SK-MEL-5 (cell line): ENCODE measurements at places on chromosomes 3 and 15. TPM values are rescaled to one million over a fixed set of nuclear protein-coding genes. Genes with fewer than 3 reads are reported as not detected.

GRCh38 chr15:57109005-57109404, 190.6 kb downstream of the TCF12 start:
- no peak for DNase-seq

The GATA2 gene
- 0.75 and 1.8 TPM in 2 replicates for total RNA-seq

GRCh38 chr3:54235998-54236397, 113.6 kb downstream of the CACNA2D3 start:
- DNase-seq: no peak

DNA sequence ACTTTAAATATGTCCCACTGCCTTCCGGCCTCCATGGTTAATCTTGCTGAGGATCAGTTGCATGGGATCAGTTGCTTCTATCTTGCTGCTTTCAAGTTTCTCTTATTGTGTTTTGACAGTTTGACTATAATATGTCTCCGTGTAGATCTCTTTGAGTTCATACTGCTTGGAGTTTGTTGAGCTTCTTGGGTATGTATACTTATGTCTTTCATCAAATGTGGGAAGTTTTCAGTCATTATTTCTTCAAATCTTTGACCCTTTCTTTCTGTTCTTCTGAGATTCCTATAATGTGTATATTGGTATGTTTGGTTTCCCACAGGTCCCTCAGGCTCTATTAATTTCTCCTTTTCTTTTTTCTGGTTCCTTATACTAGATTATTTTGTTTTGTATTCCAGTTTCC, 30.8 kb downstream of the PCCB start:
- no peak for DNase-seq

The XCR1 gene
- total RNA-seq: not detected in 2 replicates

- no peak for DNase-seq
Observed at GRCh38 chr3:50355829-50356552, 3.3 kb downstream of the TMEM115 start.

DNA sequence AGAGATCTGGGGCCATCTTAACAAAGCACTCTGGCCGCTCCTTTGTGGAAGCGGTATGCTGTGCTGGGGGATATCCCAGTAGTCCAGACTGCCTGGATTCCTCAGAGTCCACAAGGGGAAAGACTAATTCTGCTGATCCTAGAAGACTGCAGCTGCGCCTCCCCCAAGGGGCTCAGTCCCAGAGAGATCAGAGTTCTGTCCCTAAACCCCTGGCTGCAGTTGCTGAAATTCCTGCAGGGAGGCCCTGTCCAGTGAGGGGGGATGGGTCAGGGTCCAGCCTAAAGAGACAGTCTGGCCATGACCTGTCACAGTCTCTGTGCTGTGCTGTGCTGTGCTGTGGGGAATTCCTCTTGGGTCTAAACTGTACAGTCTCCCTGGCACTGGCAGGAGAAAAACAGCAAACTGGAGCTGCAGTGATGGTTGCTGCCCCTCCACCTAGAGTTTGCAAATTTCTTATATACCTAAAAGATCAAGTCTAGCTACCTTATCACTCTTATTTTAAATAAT, 575.1 kb upstream of the UBE2E2 start:
- DNase-seq: no peak

DNA sequence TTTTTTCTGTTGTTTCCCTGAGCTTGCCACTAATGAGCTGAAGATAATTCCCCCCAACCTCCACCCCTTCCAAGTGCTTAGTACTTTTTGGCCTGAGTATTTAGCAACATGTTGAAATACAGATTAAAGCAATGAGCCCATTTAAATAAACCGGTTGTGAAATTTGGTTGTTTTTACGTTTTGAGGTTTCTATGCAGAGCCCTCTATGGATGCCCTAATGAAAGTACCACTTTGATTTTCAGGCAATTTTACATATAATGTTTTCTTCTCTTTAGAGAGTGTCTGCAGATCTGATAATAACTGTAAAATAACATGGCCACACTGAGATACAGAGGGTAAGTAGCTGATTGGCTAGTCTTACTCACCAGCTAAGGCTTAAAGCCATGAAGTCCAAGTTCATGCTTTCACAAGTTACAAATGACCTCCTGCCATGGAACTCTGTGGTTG, 139.4 kb upstream of the SLC7A14 start:
- no peak for DNase-seq

GRCh38 chr15:82950746-82951370, 1.7 kb downstream of the HOMER2 start:
- DNase-seq: no peak

The CELSR3 gene
- 3.2 and 3.6 TPM in 2 replicates for total RNA-seq

- no peak for DNase-seq
Observed at GRCh38 chr3:53083949-53084309, 38.1 kb upstream of the SFMBT1 start.

- DNase-seq: no peak
Observed at GRCh38 chr15:51283026-51283425, 55.4 kb downstream of the CYP19A1 start.

GRCh38 chr3:186303965-186304364, 58.1 kb downstream of the DGKG start:
- no peak for DNase-seq

DNA sequence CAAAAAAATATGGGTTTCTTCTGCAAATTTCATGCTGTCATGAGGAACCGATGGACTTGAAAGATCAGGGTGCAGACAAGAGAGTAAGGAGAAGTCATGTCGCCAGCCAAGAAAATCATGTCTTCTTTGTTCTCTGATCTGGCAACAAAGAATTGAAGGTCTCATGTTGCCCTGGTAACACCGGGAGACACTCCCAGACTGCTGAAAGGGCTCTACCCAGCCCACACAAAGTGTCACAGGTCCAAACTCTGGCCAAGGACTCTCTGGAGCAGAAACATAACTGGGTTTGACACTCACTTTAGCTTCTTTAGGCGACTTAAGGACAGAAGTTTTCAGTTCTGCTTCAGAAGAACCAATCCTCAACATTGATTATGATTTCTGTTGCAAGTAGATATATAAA, 42.9 kb downstream of the SIDT1 start:
- peak; percentile 13 for DNase-seq

DNA sequence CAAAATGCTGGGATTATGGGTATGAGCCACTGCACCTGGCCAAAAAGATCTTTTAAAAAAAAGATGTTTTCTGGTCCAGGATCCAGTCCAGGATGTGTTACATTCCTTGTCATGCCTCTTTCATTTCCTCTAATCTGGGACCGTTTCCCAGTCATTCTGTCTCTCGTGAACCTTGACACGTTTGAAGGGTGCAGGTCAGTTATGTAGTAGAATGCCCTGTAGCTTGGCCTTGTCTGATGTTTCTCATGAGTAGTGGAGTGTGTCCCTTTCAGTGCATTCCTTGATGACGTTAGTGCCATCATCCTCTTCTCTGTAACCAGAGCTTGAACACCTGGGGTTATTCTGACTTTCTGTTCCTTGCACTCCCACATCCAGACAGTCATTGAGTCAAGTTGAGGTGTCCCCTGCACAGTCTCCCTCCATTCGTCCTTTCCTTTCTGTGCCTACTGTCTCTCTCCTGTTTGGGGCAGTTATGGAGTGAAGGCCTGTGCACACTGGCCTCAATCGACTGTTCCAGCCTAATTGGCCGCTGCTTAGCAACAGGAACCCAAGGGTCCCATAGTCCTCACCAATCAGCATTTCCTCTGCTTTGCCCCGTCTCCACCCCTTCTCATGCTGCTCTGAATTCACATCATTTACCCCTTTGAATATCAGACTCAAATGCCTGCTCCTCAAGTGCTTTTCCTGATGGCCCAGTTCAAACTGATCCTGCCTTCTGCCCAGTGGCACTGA, 5.5 kb downstream of the FAM81A start:
- DNase-seq: no peak

The PATL2 gene
- total RNA-seq: 0.19 and 0.21 TPM in 2 replicates

GRCh38 chr3:7437231-7437630, 576.3 kb downstream of the GRM7 start:
- no peak for DNase-seq

The CCR9 gene
- not detected in 2 replicates for total RNA-seq
